NCI-H1048 (cell line): ENCODE measurements at places on chromosomes 2 and 18.

GRCh38 chr18:6219116-6219717, 195.5 kb downstream of the L3MBTL4 start:
- DNase-seq, result peak; percentile 29

DNA sequence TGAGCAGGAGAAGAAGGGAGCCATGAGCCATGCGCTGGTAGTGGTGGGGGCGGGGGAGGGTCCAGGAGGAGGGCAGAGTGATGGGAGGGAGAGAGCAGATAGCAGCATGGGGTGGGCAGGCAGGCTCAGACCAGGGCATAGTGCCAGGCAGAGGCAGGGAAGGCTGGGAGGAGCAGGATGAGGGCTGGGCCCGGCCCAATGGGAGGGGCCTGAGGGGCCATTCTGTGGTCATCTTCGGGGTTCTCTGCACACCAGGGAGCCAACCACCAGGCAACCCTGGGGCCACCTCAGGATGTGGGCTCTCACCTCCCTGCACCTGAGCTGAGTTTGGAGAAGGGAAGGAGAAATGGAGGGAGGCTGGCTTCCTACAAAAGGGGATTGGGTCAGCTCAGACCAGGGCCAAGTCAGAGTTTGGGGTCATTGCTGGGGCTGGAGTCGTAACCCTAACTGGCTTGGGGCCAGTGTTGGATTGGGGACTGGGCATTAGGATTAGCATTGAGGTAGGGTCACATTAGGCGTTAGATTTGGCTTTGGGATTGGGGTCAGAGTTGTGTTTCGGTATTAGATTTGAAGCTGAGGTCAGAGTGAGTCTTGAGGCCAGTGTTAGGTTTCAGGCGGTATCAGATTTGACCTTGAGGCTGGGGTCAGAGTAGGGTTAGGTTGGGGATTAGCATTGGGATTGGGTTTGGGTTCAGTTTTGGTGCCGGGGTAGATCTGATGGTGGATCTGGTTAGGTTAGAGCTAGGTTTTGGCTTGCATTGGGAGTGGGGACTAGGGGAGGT, 11.2 kb downstream of the VIL1 start:
- no peak for DNase-seq

DNA sequence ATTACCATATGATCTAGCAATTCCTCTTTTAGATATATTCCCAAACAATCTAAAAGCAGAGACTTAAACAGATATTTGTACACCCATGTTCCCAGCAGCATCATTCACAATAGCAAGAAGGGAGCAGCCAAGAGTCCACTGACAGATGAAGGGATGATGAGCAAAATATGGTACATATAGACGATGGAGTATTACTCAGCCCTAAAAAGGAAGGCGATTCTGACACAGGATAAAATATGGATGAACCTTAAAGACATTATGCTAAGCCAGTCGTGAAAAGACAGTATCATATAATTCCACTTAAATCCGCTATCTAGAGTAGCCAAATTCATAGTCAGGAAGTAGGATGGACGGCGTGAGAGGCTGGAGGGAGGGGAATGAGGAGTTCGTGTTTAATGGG, 20.4 kb downstream of the HS6ST1 start:
- no peak for DNase-seq

DNA sequence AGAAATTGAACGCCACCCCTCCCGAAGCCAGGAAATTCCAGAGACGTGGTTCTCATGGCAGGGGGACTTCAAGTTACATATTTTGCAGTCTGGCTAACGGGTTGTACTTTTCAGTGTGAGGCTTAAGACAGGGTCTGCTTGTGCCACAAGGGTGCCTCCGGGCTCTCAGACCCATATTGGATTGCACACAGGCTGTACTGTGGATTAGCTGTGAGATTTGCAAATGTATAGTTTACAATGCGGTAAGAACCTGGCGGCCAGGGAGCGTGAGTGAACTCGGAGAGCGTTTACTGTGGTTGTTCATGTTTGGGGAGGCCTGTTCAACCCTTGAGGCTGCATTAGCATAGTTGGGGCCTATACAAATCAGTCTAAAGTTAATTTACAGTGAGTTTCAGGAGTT, 143.9 kb upstream of the SIX2 start:
- DNase-seq, result no peak

DNA sequence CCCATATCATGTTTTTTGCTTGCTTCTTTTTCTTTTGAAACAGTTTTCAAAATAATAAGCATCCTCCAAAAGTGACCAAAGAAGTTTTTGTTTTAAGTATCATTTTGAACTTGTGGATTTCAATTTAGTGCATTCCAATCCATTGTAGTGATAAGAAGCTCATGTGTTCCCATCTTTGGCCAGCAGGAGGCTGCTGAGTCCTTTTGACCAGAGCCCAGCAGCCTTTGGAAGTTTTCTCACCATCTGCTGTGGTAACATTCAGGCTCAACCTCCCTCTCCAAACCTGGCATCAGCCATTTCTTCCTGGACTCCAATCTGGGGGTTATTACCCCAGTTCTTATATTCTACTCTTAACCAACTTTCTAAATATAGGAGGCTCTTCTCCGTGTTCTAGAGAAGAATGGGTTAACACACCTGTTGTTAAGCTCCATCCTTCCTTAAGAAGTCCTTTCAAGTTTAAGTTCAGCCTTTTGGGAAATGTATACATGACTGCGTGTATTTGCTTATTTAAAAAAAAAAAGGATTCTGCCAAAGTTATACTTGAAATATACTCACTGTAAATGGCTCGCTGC, 39.0 kb upstream of the MAL start:
- no peak for DNase-seq

GRCh38 chr18:32284284-32284683, 94.4 kb downstream of the MEP1B start:
- no peak for DNase-seq

DNA sequence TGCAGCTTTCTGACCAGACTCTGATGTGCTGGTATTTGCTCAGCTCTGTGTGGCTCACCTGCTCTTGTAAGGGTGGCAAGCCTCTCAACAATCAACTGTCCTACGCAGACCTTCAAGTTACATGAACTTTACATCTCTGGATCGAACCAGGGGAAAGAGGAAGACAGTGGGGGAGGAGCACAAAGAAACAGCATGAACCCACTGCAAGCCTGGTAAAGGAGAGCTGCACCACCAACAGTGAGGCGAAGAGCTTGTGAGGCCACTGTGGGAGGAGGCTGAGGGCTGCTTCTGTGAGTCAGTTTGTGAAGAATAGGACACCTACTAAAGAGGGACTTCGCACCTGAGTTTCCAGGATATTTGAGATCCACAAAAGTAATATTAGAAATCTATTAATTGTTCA, 18.8 kb upstream of the FAM110C start:
- no peak for DNase-seq

DNA sequence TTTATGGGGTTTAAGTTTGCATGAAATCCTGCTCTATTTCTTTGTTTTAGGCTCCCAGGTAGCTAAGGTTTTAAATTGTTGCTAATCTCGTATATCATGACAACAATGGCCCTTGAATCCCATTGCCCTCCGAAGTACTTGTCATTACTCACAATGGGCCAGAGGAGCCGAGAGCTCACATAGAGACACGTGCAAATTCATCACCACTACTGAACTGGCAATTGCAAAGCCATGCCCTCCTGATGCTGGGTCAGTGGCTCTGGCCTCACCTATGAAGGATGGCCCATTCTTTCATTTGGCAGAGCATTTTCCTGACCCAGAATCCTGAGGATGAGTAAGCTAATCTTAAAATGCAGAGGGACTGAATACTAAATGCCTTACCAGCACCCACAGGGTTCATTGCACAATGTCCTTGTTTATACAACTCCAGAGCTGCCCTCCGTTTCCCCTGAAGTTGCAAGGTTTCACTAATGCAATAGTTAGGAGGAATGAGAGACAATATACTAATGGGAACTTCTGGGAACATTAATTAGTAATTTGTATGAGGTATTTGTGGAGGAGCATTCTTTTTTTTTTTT, 71.6 kb upstream of the GAREM1 start:
- no peak for DNase-seq

- DNase-seq, result no peak
Observed at GRCh38 chr2:11904029-11904428, 157.6 kb downstream of the LPIN1 start.

GRCh38 chr2:199581408-199581807, 123.7 kb upstream of the SATB2 start:
- no peak for DNase-seq

DNA sequence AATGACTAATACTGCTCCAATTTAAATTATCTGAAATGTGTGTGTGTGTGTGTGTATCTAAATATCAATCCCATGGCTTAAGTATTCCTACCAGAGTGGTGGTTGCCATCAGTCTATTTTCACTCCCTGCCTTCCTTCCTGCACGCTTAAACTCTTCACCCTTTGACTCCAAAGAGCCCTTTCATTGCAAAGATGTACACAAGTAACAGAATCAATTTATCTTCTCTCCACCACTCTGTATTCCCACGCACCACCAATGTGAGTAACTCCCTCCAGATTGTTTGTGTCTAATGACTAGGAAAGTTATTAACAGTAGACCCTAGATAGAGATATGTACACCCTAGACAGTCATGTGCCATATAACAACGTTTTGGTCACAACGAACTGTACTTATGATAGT, 42.8 kb downstream of the ARL6IP6 start:
- DNase-seq, result no peak

- no peak for DNase-seq
Observed at GRCh38 chr2:61938511-61938910, 33.0 kb downstream of the COMMD1 start.

DNA sequence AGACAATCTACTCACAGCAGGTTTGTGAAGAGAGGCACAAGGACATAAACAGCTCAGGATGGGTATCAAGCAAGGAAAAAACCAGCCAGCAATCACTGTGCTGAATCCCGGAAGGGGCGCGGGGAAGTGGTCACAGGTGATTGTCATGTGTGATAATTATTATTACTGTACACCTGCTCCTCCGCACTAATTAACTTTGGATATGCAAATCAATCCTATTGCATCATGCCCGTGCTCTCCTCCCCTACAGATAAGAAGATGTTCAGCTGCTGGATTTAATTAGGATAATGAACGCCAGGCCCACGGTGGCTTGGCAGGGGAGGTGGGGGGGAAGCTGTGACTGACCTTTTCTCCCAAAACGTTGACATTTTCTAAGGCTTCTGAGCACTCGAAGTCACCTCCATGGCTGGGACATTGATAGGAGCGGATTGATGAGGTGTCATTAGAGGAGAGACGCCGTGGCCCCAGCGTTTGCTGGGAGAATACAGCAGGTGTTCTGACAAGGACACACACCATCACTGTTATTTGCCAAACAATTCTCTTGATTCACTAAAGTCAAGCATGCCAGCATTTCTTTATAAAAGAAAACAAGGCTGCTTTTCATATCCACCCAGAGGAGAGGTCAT, 160.3 kb upstream of the VRK2 start:
- DNase-seq, result peak; percentile 38

DNA sequence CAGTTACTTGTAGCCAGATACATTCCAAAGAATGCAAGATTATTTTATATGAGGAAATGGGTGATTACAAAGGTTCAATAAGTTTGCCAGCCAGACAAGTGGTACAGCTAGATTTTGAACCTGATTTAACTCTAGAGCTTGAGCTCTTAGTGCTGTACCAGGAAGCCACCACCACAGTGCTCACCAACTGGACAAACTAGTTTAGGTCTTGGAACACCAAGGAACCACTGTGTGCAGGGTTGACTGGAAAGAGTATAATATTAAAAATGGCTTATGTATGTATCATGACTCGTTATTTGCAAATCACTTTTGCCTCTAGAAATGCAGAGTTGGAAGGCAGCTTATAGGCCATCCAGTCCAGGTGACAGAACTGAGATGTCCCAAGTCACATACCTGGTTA, 177.2 kb downstream of the TXNL1 start:
- no peak for DNase-seq

GRCh38 chr2:66437109-66437690, 2.3 kb downstream of the MEIS1 start:
- DNase-seq, result no peak

DNA sequence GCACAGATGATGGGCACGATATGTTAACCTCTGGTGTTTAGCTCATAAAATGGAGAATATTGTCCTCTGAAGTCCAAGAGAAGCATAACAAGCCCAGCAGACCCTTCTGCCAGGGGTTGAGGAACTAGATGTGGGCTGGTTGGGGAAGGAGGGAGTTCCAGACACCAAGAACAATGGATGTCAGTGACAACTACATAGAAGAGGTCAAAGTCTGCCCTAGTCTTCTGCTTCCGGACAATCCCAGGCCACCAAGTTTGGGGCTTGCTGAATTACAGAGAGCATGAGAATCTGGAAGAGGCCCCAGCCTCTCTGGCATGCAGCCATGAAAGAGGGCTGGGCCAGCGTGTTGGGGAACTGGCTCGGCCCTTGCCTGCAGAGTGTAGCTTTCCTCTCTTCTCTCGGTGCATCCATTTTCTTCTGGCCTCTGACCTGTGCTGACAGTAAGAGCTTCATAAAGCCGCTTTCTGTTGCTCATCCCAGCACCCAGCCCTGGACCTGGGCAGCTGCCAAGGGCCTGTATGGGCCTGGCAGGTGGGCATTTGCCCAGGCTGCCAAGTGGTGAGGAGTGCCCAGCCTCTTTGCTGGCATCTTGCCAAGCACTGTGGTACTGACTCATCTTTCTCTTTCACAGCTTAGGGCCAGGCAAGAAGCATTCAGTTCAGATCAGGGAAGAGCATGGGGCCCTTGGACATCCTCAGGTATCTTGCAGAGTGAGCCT, 14.6 kb upstream of the LAPTM4A start:
- DNase-seq, result peak; percentile 17

GRCh38 chr2:215358891-215359575, 47.2 kb downstream of the ATIC start:
- no peak for DNase-seq

GRCh38 chr2:239717319-239717675, 307.8 kb downstream of the NDUFA10 start:
- no peak for DNase-seq

DNA sequence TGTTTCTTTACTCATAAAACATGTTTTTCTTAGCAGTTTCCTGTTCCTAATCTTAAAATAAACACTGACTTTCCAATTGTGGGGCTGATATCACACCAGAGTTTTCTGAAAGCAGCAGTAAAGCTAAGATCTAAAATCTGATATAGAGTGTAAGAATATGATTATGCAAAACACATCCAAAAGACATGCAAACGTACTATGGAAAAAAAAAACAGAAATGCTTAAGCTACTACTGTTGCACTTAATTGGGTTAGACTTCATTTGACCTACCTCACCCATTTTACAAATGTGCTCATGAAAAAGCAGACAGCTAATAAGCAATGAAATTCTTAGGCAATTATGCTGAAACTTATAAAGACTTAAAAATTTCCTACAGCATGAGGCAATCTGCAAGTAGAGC, 10.5 kb downstream of the CYTIP start:
- peak; percentile 27 for DNase-seq

GRCh38 chr2:67663776-67664175, 266.6 kb downstream of the ETAA1 start:
- DNase-seq, result no peak

- peak; percentile 50 for DNase-seq
Observed at GRCh38 chr2:11681722-11682589, 12.0 kb upstream of the NTSR2 start.
